ENCODE measurements at places on chromosomes 16 and 17.

DNA sequence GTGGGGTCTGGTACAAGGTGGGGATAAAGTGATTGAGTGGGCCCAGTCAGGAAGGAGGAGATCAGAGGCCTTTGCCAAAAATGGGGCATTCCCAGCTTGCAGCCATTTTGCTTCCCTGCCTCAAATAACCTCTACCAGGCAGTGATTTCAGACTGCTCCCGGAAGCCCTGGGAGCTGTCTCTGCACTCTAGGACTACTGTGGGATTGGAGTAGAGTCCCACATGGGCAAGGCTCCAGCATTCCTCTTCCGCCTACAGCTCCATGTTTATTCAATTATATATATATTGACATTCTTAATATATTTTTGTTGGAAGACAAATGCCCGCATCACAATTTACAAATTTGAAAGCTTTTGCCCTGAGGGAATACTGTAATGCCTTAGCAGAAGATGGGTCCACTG is 13.5 kb downstream of the SUPT6H start:
- no peak for DNase-seq
- no peaks in the 10 kb centered on the region for H3K4me1 ChIP-seq
- no peak overlapping the region for H3K27ac ChIP-seq
- H3K36me3 ChIP-seq, result no peaks in the 10 kb centered on the region

- no peaks in the 10 kb centered on the region for H3K36me3 ChIP-seq
- H3K4me3 ChIP-seq, result no peak within 1 kb of the TSS
- peak within 1 kb of the TSS; percentile 14 for H3K27ac ChIP-seq
- no peaks in the 10 kb centered on the region for H3K4me1 ChIP-seq
These were observed at the start of gene SULT1A1 for GRCh38 chr16:28609631-28610594. Gene SULT1A1, minus strand, starts transcription at chr16:28610044. Its CDS starts 1,189 bp downstream, at chr16:28608855.

DNA sequence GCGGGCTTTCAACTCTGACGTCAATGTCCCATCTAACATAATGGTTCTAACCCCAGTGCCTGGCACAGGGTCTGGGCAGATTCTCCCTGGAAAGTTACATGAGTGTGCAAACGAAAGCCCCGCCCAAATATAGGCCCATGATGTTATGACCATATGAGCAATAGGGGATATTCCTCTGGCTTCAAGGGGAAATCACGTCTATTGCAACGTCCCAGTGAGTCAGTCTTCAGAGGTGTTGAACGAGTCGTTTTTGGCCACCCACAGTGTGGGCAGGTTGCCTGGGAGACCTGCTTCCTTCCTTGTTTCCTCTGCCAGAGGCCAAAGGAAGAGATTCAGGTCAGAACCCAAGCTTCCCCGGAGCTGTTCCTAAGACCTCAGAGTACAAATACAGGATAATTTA is 30.3 kb downstream of the PIK3R5 start:
- DNase-seq, result no peak
- H3K36me3 ChIP-seq, result no peaks in the 10 kb centered on the region
- no peaks in the 10 kb centered on the region for H3K4me1 ChIP-seq
- H3K27me3 ChIP-seq, result no peaks in the 10 kb centered on the region
- H3K4me3 ChIP-seq, result no peak overlapping the region

GRCh38 chr16:77077256-77077922 is 113.6 kb upstream of the MON1B start:
- H3K4me3 ChIP-seq, result no peak overlapping the region
- H3K36me3 ChIP-seq, result no peaks in the 10 kb centered on the region
- no peak for DNase-seq

GRCh38 chr17:48954300-48954755 is 9.7 kb upstream of the SNF8 start:
- H3K4me1 ChIP-seq, result no peaks in the 10 kb centered on the region
- H3K27me3 ChIP-seq, result peaks cover 5% of the 10 kb centered on the region
- H3K27ac ChIP-seq, result no peak overlapping the region
- H3K36me3 ChIP-seq, result no peaks in the 10 kb centered on the region

GRCh38 chr16:85899444-85899843 is 482 bp downstream of the IRF8 start:
- no peak overlapping the region for H3K27ac ChIP-seq
- no peaks in the 10 kb centered on the region for H3K4me1 ChIP-seq
- no peaks in the 10 kb centered on the region for H3K36me3 ChIP-seq
- H3K4me3 ChIP-seq, result no peak overlapping the region
- no peak for DNase-seq

- H3K4me3 ChIP-seq, result no peak overlapping the region
- H3K27ac ChIP-seq, result no peak overlapping the region
- no peaks in the 10 kb centered on the region for H3K27me3 ChIP-seq
- no peak for DNase-seq
- H3K36me3 ChIP-seq, result no peaks in the 10 kb centered on the region
These were observed 115.2 kb downstream of the CCDC182 start for GRCh38 chr17:57629886-57630285.

GRCh38 chr16:78362524-78363135 is 263.2 kb downstream of the WWOX start:
- no peaks in the 10 kb centered on the region for H3K4me1 ChIP-seq
- H3K27me3 ChIP-seq, result no peaks in the 10 kb centered on the region
- H3K36me3 ChIP-seq, result no peaks in the 10 kb centered on the region
- H3K27ac ChIP-seq, result no peak overlapping the region

GRCh38 chr17:47806913-47807255 is 14.7 kb downstream of the OSBPL7 start:
- DNase-seq, result no peak
- no peaks in the 10 kb centered on the region for H3K36me3 ChIP-seq
- no peaks in the 10 kb centered on the region for H3K27me3 ChIP-seq

DNA sequence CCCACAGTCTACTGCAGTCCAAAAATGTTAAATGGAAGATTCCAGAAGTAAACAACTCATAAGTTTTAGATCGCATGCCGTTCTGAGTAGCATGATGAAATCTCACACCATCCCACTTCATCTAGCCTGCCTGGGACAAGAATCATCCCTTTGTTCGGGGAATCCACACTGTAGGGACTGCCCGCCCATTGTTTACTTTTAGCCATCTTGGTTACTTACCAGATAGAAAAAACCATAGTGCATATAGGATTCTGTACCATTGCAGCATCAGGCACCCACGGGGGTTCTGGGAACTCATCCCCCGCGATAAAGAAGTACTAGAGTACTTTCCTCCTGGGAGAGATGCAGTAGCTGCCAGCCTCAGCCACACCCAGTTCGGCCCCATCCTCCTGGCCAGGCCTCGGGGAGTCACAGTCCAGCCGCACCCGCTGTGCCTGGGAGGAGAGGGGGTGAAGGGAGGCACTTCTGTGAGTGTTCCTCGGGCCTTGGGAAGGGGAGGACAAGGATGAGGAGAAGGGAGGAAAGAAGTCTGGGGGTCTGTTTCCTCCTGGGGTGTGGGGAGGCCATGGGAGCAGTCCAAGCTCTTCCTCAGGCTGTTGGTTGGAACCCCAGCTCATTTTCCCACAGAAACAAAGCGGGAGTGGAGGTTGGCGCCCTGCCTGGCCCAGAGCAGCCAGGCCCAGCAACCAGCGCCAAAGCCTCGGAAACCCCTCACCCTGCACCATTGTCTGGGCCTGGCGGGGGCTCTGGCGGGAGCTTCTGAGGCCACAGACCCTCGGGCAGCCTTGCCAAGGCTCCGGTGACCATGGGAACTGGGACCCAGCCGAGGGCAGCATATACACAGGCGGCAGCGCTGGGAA is 8.9 kb downstream of the TRIM47 start:
- no peaks in the 10 kb centered on the region for H3K36me3 ChIP-seq
- peaks cover 7% of the 10 kb centered on the region for H3K4me1 ChIP-seq
- no peak for DNase-seq
- H3K4me3 ChIP-seq, result peak overlapping the region; percentile 8
- no peaks in the 10 kb centered on the region for H3K27me3 ChIP-seq
- H3K27ac ChIP-seq, result peak overlapping the region; percentile 99

- H3K4me3 ChIP-seq, result no peak overlapping the region
- no peak for DNase-seq
- no peaks in the 10 kb centered on the region for H3K4me1 ChIP-seq
- H3K27me3 ChIP-seq, result no peaks in the 10 kb centered on the region
These were observed 24.9 kb downstream of the TEKT5 start for GRCh38 chr16:10669791-10670190.

DNA sequence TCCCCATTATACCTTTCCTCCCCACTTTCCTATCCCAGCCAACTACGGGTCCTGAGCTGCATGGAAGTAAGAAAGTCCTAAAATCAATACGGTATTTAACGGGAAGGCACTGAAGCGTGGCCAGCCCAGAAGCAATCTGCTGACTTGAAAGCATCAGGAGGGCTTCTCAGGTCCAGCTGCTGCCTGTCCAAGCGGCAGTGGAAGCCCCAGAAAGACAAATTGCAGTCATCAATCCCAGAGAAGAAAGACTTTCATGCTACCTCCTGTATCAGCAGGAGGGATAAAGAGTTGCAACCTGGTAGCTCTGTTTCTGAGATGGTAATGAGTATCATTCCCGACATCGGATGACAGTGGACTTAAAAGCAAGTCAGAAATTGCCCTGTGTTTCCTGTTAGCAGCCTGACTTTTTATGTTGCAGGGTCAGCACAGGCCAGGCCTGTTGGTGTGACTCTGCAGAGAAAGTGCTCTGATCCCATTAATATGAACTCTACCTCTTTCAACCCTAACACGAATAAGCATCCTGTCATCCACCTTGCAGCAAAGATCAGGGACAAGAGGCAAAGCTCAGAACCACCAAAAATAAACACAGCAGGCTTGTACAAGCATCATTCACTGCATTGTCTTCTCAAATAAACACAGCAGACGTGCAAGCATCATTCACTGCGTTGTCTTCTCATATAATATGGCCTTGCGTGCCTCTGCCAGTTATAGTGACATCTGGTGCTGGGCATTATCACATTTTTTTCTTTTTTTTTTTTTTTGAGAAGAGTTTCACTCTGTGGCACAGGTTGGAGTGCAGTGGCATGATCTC is 358.6 kb upstream of the CDH11 start:
- H3K36me3 ChIP-seq, result no peaks in the 10 kb centered on the region
- H3K4me3 ChIP-seq, result no peak overlapping the region
- no peaks in the 10 kb centered on the region for H3K4me1 ChIP-seq
- H3K27ac ChIP-seq, result no peak overlapping the region
- no peaks in the 10 kb centered on the region for H3K27me3 ChIP-seq

DNA sequence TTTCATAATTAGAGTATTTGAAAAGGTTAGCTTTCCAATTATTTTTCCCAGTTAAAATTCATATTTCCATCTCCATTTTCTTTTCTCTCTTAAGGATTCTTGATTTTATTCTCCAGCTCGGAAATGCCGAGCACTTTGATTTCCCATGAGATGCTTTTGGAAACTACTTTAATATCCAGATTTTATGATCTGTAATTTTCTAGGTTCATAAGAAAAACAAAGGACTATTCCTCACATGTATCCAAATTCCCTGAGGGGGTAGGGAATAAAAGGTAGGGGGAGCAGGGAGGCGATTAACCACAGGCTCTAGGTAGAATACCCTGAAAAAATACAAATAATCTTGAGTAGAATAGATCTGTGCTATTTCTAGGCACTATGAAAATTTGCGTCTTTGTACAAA is 938 bp downstream of the RNF43 start:
- H3K27ac ChIP-seq, result no peak overlapping the region
- no peak overlapping the region for H3K4me3 ChIP-seq
- no peaks in the 10 kb centered on the region for H3K27me3 ChIP-seq
- no peaks in the 10 kb centered on the region for H3K4me1 ChIP-seq

- H3K4me3 ChIP-seq, result no peak overlapping the region
- no peak for DNase-seq
- H3K27ac ChIP-seq, result no peak overlapping the region
- no peaks in the 10 kb centered on the region for H3K36me3 ChIP-seq
- H3K27me3 ChIP-seq, result no peaks in the 10 kb centered on the region
- no peaks in the 10 kb centered on the region for H3K4me1 ChIP-seq
These were observed 37.7 kb downstream of the GP2 start for GRCh38 chr16:20289571-20289970.

DNA sequence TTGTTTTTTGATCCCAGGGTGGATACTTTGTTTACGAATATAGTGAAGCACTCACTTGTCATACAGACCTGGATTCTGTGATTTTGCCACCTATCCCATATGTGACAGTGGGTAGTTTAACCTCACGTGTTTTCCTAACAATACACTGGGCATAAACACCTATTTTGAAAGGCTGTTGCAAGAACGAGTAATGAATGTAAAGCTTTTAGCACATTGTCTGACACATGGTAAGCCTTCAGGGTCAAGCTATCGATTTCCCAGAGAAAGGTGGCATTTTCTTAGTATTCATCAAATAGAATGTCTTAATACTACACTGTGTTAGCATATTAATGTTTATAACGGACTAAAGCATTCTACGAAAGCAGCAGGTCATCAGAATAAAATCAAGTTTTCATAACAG is 1.9 kb downstream of the CHTF8 start:
- H3K4me3 ChIP-seq, result no peak overlapping the region
- no peak overlapping the region for H3K27ac ChIP-seq

GRCh38 chr16:89357055-89357816 is 133.1 kb downstream of the ANKRD11 start:
- H3K4me3 ChIP-seq, result no peak overlapping the region
- no peaks in the 10 kb centered on the region for H3K4me1 ChIP-seq
- no peak for DNase-seq
- no peak overlapping the region for H3K27ac ChIP-seq
- no peaks in the 10 kb centered on the region for H3K27me3 ChIP-seq
- H3K36me3 ChIP-seq, result no peaks in the 10 kb centered on the region

GRCh38 chr17:42346481-42346880 is 41.8 kb downstream of the STAT3 start:
- DNase-seq, result no peak
- no peaks in the 10 kb centered on the region for H3K36me3 ChIP-seq
- peak overlapping the region; percentile 82 for H3K27ac ChIP-seq
- no peaks in the 10 kb centered on the region for H3K27me3 ChIP-seq
- H3K4me3 ChIP-seq, result no peak overlapping the region

DNA sequence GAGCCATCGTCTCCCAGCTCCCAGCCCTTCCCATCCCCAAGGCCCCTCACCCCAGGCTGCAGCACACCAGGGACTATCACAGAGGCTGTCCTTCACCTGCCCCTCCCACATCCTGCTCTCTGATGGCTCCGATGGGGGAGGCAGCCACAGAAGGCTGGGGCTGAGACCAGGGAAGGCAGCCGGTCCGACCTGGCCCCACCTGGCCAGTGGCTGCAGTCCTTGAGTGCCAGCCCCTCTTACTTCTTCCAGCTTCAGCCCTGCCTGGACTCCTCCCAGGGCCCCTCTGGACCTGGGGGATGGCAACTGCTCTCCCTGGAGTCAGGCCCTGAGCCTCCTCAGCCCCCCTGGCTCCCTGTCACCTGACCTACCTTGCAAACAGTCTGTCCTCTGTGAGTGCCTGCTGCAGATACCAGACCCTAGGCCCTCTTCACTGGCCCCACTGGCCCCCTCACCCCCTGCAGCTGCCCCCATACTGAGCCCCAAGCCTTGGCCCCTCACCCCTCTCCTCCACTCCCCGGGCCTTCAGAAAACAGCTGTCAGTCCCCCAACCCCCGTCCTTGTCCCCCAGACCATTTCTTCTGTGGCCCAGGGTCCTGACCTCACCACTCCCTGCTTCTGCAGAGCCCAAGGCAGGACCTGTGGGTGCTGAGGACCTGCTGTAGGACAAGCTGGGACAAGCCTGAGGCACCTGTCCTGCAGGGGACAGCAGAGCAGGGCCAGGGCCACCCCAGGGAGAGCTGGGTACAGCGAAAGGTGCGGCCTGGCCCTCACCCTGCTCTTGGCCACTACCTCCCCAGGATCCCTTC is 12.6 kb upstream of the SRRM2 start:
- H3K4me3 ChIP-seq, result no peak overlapping the region
- H3K27me3 ChIP-seq, result no peaks in the 10 kb centered on the region
- H3K4me1 ChIP-seq, result no peaks in the 10 kb centered on the region
- no peak for DNase-seq
